CD4-positive, alpha-beta T cell (primary cell): ENCODE measurements at places on chromosomes 2 and 18.

- DNase-seq: peak; percentile 12
- H3K27ac ChIP-seq: no peak overlapping the region
- H3K4me1 ChIP-seq: no peaks in the 10 kb centered on the region
- H3K27me3 ChIP-seq: no peaks in the 10 kb centered on the region
- H3K36me3 ChIP-seq: no peaks in the 10 kb centered on the region
Observed at GRCh38 chr2:127197475-127198385, 22.4 kb downstream of the CYP27C1 start.

DNA sequence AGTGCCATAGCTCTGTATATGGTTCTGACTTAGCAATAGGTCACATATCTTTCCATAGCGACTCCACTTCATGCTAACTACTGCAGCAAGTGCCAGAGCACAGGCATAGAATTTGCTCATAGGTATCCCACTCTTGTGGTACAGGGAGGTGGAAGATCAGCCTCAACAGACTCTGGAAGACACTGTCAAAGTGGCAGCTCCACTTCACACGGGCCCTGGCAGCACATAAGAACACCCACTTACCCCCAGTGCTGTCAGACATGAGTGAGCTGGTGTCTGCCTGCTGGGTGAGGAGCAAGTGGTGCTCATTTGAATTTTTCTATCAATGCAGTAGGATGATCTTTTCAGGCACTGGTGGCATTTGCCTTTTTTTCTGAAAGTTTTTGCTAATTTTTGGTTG lies 48.6 kb downstream of the BCL2L11 start:
- peaks cover 5% of the 10 kb centered on the region for H3K4me1 ChIP-seq
- peaks cover 20% of the 10 kb centered on the region for H3K36me3 ChIP-seq
- no peak overlapping the region for H3K27ac ChIP-seq
- no peaks in the 10 kb centered on the region for H3K27me3 ChIP-seq
- DNase-seq: no peak
- H3K4me3 ChIP-seq: no peak overlapping the region

DNA sequence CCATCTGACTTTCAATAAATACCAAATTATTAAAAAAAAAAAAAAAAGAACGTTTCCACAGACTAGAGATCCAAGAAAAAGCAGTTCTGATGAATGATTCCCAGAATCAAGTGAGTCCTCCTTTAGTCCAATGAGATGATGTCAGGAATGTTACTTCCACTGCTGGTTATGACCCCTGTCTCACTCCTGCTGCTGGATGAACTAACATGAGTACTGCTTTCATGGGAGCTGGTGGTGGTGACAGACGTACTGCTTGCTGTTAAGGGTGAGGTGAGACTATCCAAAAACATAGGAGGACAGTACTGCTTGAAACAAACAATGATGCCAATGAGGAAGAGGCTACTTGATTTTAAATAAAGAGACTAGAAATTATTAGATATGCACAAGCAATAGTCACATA lies 55.5 kb upstream of the ST8SIA5 start:
- no peak overlapping the region for H3K4me3 ChIP-seq
- H3K4me1 ChIP-seq: no peaks in the 10 kb centered on the region
- no peak overlapping the region for H3K27ac ChIP-seq
- H3K27me3 ChIP-seq: no peaks in the 10 kb centered on the region

DNA sequence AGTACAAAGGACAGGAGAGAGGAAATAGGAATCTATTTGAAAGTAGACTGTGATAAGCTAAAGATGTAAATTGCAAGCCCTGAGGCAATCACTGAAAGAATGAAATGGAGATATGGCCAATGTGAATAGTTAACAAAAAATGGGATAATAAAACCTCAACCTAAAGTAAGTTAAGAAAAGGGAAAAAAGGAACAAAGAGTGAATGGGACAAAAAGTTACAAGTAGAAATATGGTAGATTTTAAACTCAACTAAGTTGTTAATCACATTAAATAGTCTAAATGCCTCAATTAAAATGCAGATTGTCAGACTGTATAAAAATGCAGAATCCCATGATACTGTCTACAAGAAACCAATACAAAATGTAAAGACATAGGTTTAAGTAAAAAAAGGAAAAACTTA lies 165.2 kb upstream of the RBMS1 start:
- no peak overlapping the region for H3K4me3 ChIP-seq
- DNase-seq: no peak
- no peak overlapping the region for H3K27ac ChIP-seq
- no peaks in the 10 kb centered on the region for H3K36me3 ChIP-seq
- no peaks in the 10 kb centered on the region for H3K4me1 ChIP-seq

GRCh38 chr2:136310005-136310495 lies 192.1 kb upstream of the CXCR4 start:
- H3K36me3 ChIP-seq: no peaks in the 10 kb centered on the region
- H3K4me3 ChIP-seq: no peak overlapping the region
- H3K27ac ChIP-seq: no peak overlapping the region
- H3K27me3 ChIP-seq: no peaks in the 10 kb centered on the region

- H3K27me3 ChIP-seq: no peaks in the 10 kb centered on the region
- no peak for DNase-seq
- H3K27ac ChIP-seq: no peak overlapping the region
- peaks cover 11% of the 10 kb centered on the region for H3K4me1 ChIP-seq
Observed at GRCh38 chr2:241901018-241901380, 31.5 kb downstream of the RTP5 start.

GRCh38 chr2:104286841-104287240 lies 567.1 kb upstream of the POU3F3 start:
- H3K36me3 ChIP-seq: no peaks in the 10 kb centered on the region
- no peaks in the 10 kb centered on the region for H3K27me3 ChIP-seq
- no peaks in the 10 kb centered on the region for H3K4me1 ChIP-seq
- DNase-seq: no peak
- H3K27ac ChIP-seq: no peak overlapping the region

DNA sequence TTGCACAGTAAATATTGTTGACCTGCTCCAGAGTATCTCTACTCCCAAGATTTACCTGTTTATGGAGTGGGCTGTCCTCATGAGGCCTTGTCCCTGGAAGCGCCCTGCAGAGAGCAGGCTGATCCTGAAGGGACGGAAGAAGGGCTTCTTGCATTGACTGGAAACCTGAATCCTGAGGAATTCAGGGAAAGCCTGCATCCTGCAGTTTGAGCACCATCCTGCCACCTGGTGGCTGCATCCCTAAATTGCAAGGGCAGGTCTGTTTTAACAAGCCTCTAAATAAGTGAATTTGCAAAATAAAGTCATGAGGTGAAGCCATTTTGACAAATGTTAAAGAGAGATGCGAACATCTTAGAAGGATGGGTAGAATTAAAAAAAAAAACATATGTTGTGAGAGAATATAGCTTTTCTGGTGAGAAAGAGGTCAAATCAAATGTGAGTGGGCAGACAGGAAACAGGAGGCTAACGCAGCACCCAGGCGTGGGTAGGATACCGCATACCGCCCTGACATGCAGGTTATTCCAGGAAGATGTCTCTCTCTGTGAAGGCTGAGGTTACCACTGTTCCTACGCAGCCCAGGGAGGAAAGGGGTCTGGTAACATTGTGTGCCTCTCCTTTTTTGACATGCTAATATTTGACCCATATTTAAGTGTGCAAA lies 754.9 kb downstream of the RNF144A start:
- H3K36me3 ChIP-seq: no peaks in the 10 kb centered on the region
- peak; percentile 70 for DNase-seq
- no peak overlapping the region for H3K4me3 ChIP-seq
- peaks cover 25% of the 10 kb centered on the region for H3K4me1 ChIP-seq
- no peak overlapping the region for H3K27ac ChIP-seq
- H3K27me3 ChIP-seq: no peaks in the 10 kb centered on the region
